ENCODE measurements at places on chromosomes 2 and 18.

GRCh38 chr18:80254971-80255500, 7.7 kb upstream of the PARD6G start:
- DNase-seq = no peak

- no peak for DNase-seq
These were observed 6.0 kb upstream of the FAM98A start for GRCh38 chr2:33605056-33605455.

DNA sequence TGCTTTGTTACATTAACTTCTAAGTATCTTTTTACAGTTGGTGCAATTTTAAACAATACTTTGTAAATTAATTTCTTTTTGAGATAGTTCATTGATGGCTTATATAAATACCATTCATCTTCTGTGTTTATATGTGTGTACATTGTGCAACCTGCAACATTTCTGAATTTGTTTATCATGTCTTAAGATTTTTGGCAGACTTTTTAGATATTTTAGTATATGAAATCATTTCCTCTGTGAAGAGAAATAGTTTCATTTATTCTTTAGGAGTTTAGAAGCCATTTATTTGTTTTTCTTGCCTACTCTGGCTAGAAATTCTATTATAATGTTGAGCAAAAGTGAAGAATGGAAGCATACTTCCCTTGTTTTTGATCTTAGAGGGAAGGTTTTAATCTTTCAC, 337.8 kb upstream of the DSEL start:
- no peak for DNase-seq

DNA sequence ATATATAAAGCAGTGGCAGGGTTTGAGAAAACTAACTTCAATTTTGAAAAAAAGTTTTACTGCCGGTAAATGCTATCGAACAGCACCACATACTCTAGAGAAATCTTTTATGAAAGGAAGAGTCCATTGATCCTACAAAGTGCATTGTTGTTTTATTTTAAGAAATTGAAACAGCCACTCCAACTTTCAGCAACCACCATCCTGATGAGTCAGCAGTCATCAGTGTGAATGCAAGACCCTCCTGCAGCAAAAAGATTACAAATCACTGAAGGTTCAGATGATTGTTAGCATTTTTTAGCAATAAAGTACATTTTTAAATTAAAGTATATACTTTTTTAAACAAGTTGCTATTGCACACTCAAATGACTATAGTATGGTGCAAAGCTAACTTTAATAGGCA, 1017.7 kb upstream of the CRIM1 start:
- no peak for DNase-seq
